ENCODE measurements at places on chromosomes 1 and 21. TPM values are rescaled to one million over a fixed set of nuclear protein-coding genes. Genes with fewer than 3 reads are reported as not detected.

The MIXL1 gene
- not detected for total RNA-seq

The ADAMTSL4 gene
- total RNA-seq: 70.6 TPM

The SPOCD1 gene
- total RNA-seq: 15.3 TPM

The LCE1A gene
- not detected for total RNA-seq

The AADACL3 gene
- total RNA-seq: not detected

The SLAMF6 gene
- total RNA-seq: not detected
